Caudate nucleus (tissue), 63 donors: ENCODE measurements at places on chromosomes 5 and 9.

DNA sequence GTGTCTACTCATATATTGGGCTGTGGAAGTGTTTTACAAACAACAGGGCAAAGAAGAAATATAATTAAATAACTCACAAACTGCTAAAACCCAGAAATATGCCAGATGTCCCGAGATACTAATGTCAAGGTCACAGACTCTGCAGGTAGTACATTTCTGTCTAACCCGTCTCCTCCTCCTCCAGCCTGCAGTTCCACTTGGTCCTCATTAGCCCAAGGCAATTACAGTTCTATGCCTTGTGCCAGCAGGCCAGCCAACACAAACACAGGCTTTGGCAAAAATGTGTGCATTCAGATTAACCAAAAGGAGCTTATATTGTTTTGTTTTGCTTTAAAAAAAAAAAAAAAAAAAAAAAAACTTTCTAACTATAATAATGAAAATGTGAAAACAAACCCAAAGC lies 148.8 kb downstream of the MYO10 start:
- DNase-seq, result no peak

DNA sequence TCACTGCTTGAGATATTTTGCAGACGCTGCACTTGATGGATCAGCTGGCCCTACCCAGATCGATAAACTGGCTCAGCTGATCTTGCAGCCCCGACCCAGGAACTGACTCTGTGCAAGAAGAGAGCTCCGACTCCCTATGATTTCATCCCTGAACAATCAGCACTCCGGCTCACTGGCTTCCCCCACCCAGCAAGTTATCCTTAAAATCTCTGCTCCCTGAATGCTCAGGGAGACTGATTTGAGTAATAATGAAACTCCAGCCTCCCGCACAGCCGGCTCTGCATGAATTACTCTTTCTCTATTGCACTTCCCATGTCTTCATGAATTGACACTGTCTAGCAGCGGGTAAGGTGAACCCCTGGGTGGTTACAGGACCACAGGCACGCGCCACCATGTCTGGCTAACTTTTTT lies 16.9 kb upstream of the NANS start:
- no peak for DNase-seq

DNA sequence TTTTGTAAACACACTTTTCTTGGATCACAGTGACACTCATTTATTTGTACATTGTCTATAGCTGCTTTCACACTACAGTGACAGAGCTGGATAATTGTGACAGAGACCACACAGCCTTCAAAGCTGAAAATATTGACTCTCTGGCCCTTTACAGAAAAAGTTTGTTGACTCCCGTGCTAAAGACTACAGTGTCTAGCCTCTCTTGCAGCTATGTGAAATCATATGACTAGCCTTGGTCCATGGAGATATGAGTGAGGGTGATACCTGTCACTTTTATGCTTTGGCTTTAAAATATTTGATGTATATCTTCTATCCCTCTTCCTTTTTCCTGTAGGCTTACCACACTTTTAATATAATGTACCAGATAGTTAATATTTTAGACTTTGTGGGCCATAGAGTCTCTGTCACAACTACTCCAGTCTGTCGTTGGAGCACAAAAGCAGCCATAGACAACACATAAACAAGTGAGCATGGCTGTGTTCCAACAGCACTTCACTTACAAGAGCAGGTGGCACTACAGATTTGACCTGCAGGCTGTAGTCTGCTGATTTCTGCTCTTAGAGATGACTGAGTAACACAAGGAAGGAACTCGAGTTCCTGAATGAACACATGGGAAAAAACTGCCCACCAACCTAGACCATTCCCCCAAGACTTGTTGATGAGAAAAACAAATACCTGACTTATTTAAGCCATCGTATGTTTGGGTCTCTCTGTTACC lies 73.5 kb upstream of the ANKRD55 start:
- no peak for DNase-seq

GRCh38 chr9:90301277-90301653 lies 341.4 kb downstream of the DIRAS2 start:
- peak; percentile 16 for DNase-seq

DNA sequence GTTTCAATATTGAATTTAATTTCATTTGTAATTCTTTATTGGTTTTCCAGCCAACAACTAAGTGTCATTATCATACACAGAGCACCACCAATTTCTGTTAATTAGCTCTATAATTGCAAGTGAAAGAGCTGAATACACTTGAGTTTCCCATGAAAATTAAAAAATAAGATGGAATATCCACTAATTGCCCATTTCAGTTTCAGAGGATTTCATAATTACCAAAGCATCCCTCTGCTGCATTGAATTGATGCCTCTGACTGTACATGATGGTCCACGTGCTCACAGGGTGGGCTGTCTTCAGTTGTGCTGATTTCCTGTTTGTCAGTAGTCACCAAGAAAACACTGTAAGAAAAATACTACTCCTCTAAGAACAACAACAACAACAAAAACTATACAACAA lies 163.8 kb downstream of the CHSY3 start:
- no peak for DNase-seq

GRCh38 chr5:147037515-147038205 lies 159.1 kb upstream of the PPP2R2B start:
- no peak for DNase-seq

- no peak for DNase-seq
Measured at GRCh38 chr9:110125207-110125751, 82.7 kb downstream of the C9orf152 start.

GRCh38 chr5:179217356-179217755 lies 127.9 kb downstream of the ADAMTS2 start:
- DNase-seq, result no peak

GRCh38 chr5:90483206-90483605 lies 8.5 kb downstream of the POLR3G start:
- DNase-seq, result no peak

DNA sequence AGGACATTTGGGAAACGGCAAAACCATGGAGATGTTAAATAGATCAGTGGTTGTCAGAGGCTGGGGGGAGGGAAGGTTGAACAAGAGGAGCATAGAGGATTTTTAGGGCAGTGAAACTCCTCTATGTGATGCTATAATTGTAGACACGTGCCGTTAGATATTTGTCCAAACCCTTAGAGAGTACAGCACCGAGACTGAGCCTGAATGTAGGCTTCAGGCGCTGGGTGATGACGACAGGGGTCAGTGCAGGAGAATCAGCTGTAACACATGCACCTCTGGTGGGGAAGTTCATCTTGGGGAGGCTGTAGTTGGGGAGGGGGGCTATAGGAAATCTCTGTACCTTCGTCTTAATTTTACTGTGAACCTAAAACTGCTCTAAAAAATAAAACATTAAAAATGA lies 22.2 kb upstream of the CLPTM1L start:
- DNase-seq, result no peak
